Endodermal cell (in vitro differentiated cells): ENCODE measurements at places on chromosomes 5 and 9. TPM values are rescaled to one million over a fixed set of nuclear protein-coding genes. Genes with fewer than 3 reads are reported as not detected.

- DNase-seq: no peak
Observed at GRCh38 chr9:83570359-83570758, 32.2 kb upstream of the FRMD3 start.

DNA sequence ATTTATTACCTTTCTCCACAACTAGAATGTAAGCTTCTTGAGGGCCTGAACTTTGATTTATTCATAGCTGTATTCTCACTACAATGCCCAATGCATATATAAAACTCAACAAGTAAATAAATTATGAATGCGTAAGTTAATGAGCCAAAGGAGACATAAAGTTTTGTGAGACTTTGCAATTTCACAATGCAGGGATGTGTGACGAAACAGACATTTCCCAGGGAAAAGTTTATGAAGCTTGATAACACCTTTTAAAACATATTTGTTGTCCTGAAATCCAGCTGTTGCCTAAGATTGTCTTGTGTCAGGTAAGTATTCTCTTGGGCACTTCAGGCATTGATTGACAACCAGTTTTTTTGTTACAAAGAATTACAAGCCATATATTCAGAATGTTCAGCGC, 800.1 kb downstream of the BRINP1 start:
- DNase-seq: no peak

- no peak for DNase-seq
Observed at GRCh38 chr5:164353155-164353554, 847.7 kb downstream of the MAT2B start.

CERCAM gene
- total RNA-seq: 14.2 and 18.5 TPM in 2 replicates

RASGEF1C gene
- 0.16 to 0.75 TPM (median 0.36 TPM) in 3 replicates for total RNA-seq

DNA sequence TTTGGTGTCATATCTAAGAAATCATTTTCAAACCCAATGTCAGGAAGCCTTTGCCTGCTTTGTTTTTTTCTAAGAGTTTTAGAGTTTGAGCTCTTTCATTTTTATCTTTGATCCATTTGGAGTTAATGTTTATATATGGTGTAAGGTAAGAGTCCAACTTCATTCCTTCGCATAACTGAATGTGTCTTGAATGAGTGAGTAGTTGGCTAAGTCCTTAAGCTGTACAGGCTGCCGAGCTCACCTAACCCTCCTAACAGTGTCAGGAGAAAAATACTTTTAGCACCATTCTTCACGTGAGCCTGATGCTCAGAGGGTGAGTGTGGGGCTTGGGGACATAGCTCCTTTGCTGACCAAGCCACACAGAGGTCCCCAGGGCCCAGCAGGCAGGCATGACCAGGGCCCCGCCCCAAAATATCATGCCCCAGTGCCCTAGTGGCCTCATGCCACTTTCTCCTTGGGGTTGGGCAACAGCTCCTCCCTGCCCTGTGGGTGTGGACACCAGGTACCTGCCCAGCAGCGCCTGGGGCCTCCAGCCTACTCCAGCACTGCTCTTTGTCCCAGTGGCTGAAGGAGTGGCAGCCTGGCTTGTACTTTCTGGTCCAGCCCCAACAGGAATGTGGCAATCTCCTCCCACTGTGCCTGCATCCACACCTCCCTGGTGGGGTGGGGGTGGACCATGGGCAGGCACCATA, 17.2 kb downstream of the PPARGC1B start:
- peak; percentile 63 for DNase-seq

PNPLA7 gene
- 2.3 and 2.4 TPM in 2 replicates for total RNA-seq

DNA sequence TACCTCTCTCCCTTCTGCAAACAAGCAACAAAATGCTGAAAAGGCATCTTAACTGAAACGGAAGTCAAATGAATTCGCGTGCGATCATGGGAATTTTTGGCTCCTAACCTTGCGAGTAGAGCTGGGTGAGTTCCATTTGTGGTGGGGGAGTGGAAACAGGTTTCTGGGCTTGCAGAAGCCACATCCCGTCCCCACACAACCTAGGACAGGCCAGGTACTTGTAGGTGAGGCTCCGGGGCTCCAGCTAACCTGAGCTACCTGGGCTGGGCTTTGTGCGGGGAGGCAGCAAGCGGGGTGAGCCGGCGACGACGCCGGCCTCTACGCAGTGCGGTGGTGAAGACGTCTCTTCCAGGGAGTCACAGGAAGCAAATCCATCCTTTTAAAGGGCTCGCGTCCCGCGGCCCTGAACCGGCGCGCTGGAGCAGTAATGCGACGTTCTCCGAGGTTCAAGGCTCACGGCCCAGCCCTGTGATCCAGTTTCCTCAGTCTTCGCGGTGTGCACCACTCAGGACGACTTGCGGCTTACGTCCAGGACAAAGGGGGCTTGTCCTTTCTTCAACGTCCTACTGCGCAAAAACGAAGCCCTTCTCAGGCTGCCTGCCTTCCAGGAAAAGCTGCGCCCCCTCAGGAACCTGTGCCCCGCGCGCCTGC, 567 bp upstream of the SPIN1 start:
- no peak for DNase-seq

DNA sequence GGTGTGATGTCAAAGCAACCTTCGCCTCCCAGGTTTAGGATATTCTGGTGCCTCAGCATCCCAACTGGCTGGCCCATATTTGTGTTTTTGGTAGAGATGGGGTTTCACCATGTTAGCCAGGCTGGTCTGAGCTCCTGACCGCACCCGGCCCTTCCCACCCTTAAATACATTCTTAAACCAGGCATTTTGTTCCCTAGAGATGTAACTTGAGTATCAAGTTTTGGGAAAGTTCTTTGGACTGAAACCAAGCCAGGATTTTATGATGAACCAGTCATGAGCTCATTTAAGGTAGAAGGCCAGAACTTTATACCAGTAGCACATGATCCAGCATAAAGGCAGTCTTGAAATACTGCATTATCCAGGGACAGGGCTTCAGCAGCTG, 3.5 kb downstream of the RPL7A start:
- no peak for DNase-seq

TBC1D2 gene
- total RNA-seq: 8.5 and 10.4 TPM in 2 replicates

DNA sequence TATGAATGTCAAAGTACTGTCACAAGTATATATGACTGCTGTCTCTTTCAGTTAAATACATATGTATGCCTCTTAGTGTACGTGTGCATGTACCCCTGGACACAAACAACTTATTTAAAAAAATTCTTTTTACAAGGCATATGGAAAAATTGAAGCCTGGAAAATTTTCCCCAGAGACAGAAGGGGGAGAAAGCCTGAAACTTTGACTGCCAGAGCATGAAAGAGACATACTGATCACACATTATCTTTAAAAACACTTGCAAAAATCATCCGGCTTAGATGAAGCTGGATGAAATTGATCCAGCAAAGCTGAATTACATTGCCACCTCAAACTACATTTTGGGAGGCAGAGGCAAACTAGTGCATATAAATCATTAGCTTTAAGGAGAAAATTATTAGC, 88.0 kb upstream of the NFIB start:
- no peak for DNase-seq

TYRP1 gene
- total RNA-seq: 0.11 to 0.57 TPM in 2 of 3 replicates, not detected in the other

DNA sequence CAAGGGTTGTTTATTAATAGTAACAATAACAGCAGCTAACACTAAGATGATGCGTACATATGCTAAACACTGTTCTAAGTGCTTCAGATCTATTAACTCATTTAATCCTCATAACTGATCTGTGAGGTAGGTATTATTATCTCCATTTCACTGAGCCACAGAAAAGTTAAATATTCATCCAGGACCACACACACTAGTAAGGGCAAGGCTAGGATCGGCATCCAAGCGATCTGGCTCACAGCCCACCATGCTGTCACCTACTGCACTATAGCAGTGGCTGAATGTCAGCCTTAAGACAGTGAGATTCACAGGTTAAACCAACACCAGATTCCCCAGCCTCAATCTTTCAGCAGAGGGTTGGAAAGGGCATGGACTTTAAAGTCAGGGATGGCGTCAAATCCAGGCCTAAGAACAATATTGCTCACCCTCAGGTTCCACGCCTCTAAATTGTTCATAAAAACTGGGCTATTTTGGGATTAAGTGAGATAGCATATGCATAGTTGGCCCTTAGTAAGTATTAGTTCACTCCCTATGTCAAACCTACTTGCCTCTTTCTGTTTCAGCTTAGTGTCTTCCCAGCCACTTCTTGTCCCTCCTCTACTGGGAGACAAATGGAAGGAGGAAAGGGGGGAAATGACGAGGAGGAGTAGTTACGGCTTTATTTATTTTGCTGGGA, 150.8 kb downstream of the MAPKAP1 start:
- DNase-seq: no peak

DNA sequence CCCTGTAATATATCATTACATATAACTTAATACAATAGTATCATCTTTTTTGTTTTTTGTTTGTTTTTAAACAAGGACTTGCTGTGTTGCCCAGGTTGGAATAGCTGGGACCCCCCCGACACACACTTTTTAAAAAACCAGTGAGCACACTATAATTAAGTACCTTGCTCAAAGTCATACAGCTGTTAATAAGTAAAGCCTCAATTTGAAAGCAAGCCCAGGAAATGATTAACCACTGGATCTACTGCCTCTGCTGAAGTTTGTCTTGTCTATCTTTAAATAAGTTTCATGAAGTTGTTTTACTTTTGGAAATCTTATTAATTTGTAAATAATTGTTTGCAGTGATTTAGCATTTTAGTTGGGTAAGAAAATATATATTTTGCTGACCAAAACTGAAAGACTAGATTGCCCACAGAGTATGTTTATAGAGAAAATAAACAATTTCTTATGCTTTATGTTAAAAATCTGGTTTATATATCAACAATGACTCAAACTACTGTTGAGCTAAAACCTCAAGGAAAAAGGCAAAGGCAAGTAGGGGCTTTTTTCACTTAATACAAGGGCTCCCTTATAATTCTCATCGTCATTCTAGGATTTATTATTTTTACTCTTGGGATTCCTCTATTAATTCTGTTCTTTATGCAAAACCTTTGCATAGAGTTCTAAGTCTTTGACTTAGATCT, 5.8 kb upstream of the CARNMT1 start:
- DNase-seq: no peak

- DNase-seq: no peak
Observed at GRCh38 chr5:124478264-124478663, 268.2 kb downstream of the ZNF608 start.

NUTM2G gene
- not detected in 3 replicates for total RNA-seq

GRCh38 chr9:125511789-125512660, 195.0 kb downstream of the MAPKAP1 start:
- no peak for DNase-seq

NRG2 gene
- total RNA-seq: 6.6 and 10.8 TPM in 2 replicates

TNPO1 gene
- total RNA-seq: 141 and 148 TPM in 2 replicates

DNA sequence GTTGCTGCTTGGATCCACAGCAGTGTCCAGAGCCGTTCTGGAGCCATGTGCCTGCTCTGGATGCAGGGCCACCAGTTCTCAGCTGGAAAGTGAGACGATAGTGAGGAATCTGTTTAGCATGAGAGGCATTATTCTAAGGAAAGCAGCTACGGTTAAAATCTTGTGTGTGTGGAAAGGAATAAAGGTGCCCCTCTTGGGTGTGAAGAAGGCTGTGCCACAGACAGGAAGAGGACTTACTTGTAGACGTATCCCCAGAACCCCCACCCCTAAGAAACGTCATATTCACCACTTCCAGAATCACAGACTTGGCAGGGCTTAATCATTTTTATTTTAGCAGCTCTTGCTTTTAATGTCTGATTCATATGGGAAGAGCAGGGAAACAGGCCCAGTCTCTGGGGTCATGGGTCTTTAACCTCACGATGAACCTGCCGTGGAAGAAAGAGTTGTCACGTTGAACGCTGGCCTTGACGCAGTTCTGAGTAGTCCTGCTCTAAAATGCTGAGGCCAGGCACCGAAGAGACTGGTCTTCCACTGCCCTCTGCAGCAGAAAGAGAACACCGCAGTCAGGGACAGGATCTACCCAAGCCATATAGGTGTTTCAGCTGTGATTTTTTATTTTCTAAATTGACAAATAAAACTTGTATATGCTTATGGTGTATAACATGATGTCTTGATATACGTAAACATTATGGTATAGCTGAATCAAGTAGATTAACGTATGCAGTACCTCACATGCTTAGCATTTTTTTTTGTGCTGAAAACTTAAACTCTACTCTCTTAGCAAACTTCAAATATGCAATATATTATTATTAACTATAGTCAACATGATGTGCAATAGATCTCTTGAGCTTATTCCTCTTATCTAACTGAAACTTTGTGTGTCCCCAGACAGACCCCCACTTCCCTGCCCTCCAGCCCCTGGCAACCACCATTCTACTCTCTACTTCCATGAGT, 38.8 kb downstream of the CARTPT start:
- peak; percentile 84 for DNase-seq

TNFSF8 gene
- total RNA-seq: not detected in 3 replicates

DNA sequence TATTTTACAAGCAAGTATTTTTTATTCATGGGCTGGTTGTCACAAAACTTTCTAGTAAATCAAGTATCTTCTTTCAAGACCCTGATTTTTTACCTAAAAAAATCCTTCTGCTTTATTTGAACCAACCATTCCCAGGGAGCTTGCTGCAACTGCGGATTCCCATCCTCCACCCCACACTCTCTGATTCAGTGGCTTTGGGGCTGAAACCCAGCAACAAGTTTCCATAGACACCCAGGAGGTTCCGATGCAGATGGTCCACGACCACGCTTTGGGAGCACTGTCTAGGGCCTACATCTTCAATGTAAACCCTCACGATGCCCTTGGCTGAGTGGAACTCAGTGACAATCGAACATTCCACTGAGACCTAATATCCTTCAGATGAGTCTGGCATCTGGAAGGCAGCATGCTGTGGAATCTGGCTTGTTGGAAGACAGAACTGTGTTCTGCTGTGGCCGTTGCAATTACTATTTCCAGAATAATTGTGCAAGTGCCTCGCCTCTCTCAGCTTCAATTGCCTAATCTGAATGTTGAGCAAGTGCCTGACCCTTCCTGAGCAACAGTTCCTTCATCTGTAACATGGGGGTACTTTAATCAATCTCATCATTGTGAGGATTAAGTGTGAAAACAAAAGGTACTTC, 105.1 kb downstream of the INSYN2B start:
- no peak for DNase-seq

DNA sequence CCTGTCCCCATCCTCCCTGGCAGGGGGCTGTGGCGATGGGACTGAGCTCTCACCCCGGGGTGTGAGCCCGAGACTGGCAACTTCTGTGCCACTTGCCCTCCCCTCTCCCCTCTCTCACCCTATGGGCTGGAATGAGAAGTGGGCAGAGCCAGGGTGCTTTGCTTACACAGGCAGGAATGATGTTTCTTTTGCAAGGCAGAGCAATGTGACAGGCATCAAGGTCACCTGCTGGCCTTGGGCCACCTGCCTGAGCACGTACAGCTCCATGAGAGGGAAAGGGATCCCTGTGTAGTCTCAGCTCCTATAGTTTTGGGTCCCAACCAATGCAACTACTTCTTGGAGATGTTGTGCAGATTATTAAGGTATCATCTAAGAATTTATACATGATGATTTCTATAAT, 252.8 kb upstream of the DAP start:
- no peak for DNase-seq
